Right cardiac atrium (tissue), 5 donors: ENCODE measurements at places on chromosomes 12 and 14.

- peak; percentile 83 for DNase-seq
Measured at GRCh38 chr12:53044052-53044581, 5.7 kb upstream of the TNS2 start.

- no peak for DNase-seq
Measured at GRCh38 chr12:95549392-95550084, 1.7 kb downstream of the USP44 start.

GRCh38 chr12:95633049-95633731 lies 81.9 kb upstream of the USP44 start:
- DNase-seq = no peak

DNA sequence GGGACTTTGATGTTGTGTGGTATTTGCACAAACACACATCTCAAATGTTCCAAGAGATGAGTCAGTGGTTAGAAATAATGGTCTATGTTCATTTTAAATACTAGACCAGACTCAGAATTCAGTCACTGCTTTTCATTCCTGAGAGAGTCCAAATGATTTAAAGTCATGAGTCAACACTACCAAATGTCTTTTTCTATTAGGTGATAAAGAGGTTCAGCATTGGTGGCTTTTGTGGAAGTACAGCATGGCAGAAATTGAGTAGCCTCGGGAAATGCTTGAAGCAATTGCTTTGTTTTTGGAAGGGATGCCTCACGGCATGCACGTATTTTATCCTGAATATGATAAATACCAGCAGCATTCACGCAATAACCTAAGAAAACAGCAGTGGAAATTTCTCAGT lies 115.7 kb downstream of the DIO2 start:
- no peak for DNase-seq

DNA sequence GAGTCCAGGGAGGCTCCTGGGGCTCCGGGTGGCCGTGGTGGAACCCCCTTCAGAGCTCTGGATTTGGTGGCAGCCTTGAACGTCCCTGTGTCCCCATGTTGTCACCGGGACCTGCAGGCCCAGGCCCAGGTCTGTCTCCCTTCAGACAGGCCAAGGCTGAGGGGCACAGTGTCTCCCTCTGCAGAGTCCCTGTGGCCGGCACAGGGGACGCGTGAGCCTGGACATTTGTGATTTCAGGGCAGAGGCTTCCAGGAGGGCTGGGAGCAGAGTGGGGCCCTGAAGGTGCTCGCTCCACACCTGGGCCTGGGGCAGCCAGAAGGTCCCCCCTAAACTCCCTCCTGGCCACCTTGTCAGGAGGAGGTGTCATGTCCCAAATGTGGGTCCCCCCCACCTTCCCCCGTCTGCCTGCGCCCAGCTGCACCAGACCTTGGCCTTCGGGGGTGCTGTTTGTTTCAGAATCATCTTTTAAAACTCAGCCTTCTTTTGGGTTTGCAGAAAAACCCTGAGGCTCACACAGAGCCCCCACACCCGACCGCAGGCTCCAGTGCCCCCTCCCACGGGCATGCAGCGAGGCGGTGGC lies 47.6 kb downstream of the KIF26A start:
- DNase-seq = no peak

DNA sequence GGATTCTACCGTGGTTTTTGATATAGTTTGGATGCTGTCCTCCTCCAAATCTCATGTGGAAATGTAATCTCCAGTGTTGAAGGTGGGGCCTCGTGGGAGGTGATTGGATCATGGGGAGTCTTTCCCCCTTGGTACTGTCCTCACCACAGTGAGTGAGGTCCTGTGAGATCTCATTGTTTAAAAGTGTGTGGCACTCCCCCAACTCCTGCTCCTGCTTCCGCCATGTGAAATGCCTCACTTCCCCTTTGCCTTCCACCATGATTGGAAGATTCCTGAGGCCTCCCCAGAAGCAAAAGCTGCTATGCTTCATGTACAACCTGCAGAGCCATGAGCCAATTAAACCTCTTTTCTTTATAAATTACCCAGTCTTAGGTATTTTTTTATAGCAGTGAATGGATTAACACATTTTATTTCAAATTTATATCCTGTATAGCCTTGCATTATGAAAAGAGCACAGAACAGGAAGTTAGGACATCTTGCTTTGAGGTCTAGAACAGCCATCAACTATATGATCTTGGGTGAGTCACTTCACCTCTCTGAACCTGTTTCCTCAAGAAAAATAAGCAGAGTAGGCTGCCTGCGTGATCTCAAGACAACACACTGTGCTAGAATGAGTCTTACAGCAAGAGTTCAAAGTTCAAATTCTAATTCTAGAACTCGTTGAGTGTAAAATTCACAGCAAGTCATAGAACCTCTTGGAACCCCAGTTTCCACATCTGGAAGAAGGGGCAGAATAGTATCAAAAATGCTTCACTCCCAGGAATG lies 160.9 kb upstream of the EEA1 start:
- DNase-seq = no peak

DNA sequence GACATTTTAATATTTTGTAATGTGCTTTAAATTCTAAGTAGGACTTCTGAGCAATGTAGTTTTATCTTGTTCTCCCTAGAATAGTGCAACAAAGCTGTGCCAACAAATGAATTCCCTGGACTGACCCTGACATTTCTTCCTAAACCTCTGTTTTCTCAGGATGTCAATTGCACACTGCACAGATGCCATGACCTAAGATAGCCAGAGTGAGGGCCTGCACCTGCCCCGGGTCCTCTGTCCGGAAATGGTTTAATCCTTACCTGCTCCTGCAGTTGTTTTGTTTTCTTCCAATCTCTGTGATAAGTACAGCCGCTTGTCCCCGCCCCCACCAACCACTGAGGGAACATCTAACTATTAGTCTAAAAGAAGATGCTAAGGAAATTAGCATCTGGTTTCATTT lies 831.5 kb downstream of the GALC start:
- no peak for DNase-seq
